SJCRH30 (cell line): ENCODE measurements at places on chromosomes 11 and 22. TPM values are rescaled to one million over a fixed set of nuclear protein-coding genes. Genes with fewer than 3 reads are reported as not detected.

Gene ISX
- not detected in 2 replicates for total RNA-seq

Gene RNH1
- total RNA-seq: 82.4 and 84.7 TPM in 2 replicates

DNA sequence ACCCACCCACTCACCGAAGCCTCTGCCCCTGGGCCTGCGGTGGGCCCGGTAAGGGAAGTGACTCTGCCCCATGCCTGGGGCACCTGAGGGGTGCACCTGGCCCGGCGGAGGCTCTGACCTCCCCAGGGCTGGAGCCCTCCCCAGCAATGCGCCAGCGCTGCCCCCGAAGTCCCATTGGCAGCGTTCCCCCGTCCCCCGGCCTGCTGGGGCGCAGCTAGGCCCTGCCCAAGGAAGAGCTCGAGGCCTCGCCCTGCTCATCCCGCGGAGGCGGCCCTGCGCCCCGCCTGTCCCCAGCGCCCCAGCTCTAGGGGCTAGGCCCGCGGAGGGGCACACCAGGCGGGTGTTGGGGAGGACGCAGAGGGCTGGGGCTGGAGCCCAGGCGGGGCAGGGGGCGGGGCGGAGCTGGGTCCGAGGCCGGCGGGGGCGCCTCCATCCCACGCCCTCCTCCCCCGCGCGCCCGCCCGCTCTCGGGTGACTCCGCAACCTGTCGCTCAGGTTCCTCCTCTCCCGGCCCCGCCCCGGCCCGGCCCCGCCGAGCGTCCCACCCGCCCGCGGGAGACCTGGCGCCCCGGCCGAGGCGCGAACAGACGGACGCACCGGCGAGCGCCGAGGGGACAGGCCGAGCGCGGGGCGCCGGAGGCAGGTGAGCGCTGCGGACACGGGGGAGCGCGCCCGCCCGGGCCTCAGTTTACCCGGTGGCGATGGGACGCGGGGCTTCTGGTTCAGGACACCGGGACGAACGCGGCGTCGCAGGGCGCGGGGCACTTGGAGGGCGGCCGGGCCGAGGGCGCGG lies at the start of gene EPS8L2:
TSS of gene EPS8L2 (plus strand) at position 586 of the 793 bp plus-strand sequence. CDS start 3,177 bp downstream, outside the sequence.
- peaks cover 34% of the 10 kb centered on the region for H3K4me1 ChIP-seq
- no peaks in the 10 kb centered on the region for H3K36me3 ChIP-seq
- DNase-seq: no peak
- H3K27me3 ChIP-seq: no peaks in the 10 kb centered on the region
- H3K27ac ChIP-seq: peak within 1 kb of the TSS; percentile 60; the same call in 1 of the 2 replicates

DNA sequence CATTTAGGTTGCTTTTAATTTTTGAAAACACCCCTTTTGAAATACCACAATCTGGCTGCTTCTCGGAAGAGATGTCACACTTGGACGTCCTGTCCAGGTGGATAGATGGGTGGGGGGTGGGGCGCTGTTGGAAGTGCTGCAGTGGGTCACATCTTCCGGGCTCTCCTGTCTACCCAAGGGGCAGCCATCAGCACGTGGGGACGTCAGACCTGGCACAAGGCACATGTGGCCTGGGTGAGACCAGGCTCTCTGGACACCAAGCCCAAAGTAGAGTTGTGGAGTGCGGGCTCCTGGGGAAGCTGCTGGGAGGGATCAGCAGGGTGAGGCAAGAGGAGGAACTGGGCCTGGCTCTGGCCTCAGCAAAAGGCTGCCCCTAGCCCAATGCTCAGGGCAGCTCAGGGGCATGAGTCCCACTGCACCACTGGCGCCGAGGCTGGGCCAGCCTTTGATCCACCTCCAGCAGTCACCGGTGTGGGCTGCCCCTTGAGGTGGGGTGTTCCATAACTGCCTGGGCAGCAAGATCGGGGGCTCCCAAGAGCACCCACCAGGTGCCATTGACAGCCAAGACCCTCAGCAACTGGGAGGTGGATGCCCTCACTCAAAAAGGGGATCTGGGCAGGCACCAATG lies 68.6 kb upstream of the CCND1 start:
- no peak overlapping the region for H3K27ac ChIP-seq
- no peaks in the 10 kb centered on the region for H3K4me1 ChIP-seq
- DNase-seq: no peak
- H3K36me3 ChIP-seq: no peaks in the 10 kb centered on the region

DNA sequence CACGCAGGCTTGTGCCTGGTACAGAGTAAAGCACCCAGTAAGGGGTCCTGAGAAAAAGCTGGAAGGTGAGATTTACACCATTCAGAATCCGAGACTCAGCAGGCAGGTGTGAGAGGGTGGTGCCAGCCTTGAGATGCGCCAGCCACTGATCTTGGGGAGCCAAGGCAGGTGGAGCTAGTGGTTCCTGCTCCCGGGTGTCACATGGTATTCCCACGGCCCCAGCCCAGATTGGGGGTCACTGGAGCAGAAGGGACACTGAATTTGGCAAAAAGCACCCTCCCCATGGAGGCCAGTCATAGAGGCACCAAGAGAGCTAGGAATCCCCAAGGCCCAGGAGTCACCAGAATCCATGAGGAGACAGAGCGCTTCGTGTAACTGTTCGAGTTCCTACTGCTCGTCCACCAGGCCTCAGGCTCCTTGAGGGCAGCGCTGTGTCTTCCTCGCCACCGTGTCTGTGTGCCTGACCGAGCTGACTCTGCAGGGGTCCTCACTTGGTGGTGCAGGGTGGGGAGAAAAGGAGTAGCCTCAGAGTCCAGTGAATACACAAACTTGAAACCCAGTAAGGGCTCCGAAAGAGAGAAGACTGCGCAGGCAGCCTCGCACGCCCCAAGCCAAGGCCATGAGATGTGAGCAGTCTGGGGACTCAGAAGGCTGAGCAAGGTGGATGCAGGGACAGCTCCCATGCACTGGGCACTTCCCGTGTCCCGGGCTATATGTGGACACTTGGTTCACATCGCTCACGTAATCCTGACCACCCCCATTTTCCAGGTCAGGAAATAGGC lies 28.2 kb downstream of the TOM1 start:
- no peak overlapping the region for H3K4me3 ChIP-seq
- H3K36me3 ChIP-seq: no peaks in the 10 kb centered on the region
- H3K4me1 ChIP-seq: no peaks in the 10 kb centered on the region

GRCh38 chr22:49163258-49163959 lies 664.3 kb downstream of the BRD1 start:
- no peaks in the 10 kb centered on the region for H3K4me1 ChIP-seq
- peaks cover 47% of the 10 kb centered on the region for H3K27me3 ChIP-seq
- H3K4me3 ChIP-seq: no peak overlapping the region
- no peak overlapping the region for H3K27ac ChIP-seq
- no peak for DNase-seq

DNA sequence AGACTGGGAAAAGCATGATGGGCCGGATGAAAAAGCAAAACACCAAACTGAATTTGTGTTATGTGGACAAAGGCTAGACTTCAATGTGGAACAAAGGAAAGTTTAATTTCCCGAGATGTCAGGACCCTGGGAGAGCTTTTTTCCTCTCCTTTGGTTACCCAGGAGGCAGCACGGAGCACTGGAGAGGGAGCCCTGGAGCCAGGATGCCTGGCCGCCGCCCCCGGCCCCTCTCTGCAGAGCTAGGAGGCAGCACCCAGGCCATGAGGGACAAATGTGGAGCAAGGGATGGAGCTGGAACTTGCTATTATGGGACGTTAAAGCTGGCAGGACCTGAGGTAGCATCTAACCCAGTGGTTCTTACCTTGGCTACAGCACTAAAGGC lies 108.9 kb downstream of the MORC2 start:
- no peaks in the 10 kb centered on the region; the same call in 1 of the 2 replicates for H3K27me3 ChIP-seq
- H3K27ac ChIP-seq: no peak overlapping the region
- H3K4me1 ChIP-seq: no peaks in the 10 kb centered on the region
- H3K36me3 ChIP-seq: no peaks in the 10 kb centered on the region
- no peak overlapping the region for H3K4me3 ChIP-seq

DNA sequence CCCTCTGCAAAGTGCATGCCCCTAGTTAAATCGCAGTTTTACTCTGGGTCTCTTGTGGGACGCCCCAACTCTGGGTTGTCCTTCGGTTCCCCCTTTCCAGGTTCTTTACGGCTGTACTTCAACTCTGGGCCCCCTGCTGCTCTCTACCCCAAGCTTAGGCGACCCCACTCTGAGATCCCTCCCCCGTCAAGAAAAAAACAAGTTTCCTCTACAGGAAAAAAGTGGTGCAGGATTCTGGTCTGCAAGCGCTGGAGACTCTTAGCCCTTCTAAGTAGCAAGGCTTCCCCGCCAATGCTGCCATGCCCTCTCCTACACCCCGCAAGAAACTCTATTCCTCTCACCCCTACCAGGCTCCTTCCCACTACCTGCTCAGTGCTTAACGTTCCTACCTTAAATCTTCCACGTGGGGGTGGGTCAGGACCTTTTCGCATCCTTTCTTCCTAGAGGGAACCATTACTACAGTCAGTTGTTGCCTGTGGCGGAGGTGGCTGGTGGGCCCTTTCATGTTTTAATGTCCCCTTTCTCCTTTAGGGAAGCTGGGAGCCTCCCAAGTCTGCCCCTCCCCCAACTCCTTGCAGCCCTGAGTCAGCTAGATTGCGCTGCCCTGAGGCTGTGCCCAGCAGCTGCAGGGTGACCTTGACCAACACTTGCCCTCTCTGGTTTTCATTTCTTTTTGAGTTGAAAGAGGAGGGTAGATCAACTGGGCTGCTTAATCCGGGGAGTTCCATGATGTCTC lies 1.4 kb downstream of the NEFH start:
- H3K36me3 ChIP-seq: no peaks in the 10 kb centered on the region
- H3K4me3 ChIP-seq: no peak overlapping the region
- no peak overlapping the region for H3K27ac ChIP-seq
- H3K27me3 ChIP-seq: no peaks in the 10 kb centered on the region
- H3K4me1 ChIP-seq: peaks cover 4% of the 10 kb centered on the region; the same call in 1 of the 2 replicates
- peak; percentile 21 for DNase-seq

- no peaks in the 10 kb centered on the region for H3K4me1 ChIP-seq
- no peaks in the 10 kb centered on the region for H3K36me3 ChIP-seq
- H3K27me3 ChIP-seq: 0 out of 2 replicates have a peak, but pooled peaks cover 2% of the 10 kb centered on the region
- DNase-seq: no peak
- H3K27ac ChIP-seq: no peak overlapping the region
Measured at GRCh38 chr11:26087120-26087935, 244.6 kb upstream of the ANO3 start.
